ENCODE measurements at places on chromosomes 7 and 10.

GRCh38 chr10:71029411-71029892 is 141.1 kb upstream of the PCBD1 start:
- no peak for DNase-seq

GRCh38 chr10:130416334-130417150 is 280.4 kb downstream of the GLRX3 start:
- DNase-seq = no peak

- DNase-seq = no peak
Measured at GRCh38 chr10:24449321-24449740, 240.4 kb downstream of the KIAA1217 start.

- no peak for DNase-seq
Measured at GRCh38 chr10:129501652-129502436, 34.8 kb downstream of the MGMT start.

DNA sequence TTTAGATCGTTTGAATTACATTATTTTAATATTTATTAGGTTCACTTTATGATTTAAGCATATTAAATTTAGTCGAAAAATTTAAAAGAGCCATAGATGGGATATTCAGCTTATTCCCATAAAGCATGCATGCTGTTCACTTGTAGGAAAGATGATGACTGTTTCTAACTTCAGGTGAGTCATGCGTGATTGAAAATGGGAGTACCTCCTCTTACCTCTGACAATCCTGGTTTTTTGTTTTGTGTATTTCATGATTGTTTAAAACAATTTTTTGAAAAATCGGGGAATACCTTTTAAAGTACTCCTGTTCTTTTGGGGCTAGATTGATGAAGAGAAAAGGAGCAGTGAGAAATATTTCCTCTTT is 1.4 kb downstream of the TNKS2 start:
- DNase-seq = no peak
